ENCODE measurements at places on chromosomes 5 and 9. TPM values are rescaled to one million over a fixed set of nuclear protein-coding genes. Genes with fewer than 3 reads are reported as not detected.

DNA sequence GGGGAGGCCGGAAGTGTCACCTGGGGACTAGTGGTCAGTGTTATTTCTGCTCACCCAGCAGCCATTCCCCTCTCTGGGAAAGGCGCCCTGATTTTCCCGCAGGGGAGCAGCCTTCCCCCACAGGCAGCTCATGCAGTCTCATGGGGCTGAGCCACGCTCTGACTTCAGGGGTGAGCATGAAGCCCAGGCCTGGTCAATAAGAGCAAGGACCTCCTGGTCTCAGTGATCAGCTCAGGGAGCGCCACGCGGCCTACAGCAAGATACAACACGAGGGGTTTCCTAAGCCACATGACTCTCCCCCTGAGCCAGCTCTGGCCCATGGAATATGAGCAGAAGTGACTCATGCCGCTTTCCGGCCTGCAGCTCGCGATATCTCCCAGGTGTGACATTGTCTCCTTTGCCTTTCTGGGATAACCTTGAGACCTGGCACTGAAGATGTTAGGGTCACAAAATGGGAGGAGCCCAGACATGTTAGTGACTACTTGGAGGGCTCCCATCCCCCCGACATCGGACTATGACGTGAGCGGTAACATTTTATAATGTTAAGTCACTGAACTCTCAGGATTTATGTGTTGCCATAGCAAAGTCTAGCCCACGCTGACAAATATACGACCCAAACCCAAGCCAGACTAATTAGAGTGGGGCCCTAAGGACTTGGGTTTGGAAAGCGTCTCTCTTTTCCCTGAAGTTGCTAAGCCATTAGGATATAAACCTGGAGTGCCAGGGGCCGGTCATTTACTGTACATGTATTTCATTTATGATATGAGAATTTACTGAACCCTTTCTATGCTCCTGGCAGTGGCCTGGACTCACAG lies 46.5 kb upstream of the GFPT2 start:
- DNase-seq, result no peak

DNA sequence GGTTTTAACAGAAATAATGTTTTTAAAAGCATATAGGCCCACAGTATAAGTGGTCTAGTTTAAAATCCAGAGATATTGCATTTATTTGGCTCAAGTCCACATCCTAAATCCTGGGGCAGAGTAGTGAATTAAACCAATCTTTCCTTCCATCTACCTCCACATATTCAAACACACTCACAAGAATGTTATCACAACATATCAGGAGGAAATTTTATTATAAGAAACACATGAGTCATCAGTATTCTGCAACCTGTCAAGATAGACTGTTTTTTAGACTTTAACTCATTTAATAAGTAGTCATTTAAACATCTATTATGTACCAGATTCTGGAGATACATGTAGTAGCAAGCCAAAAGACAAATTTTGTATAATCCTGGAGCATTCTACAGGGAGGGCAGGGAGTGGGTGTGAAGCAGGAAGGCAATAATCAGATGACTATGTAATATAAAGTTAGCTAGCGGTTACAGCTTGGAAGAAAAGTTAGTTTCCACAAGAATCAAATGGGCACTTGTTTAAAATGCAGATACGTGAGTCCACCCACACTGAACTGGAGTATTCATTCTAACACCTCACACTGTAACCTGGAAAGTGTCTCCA lies 187.3 kb upstream of the PIK3R1 start:
- no peak for DNase-seq

DNA sequence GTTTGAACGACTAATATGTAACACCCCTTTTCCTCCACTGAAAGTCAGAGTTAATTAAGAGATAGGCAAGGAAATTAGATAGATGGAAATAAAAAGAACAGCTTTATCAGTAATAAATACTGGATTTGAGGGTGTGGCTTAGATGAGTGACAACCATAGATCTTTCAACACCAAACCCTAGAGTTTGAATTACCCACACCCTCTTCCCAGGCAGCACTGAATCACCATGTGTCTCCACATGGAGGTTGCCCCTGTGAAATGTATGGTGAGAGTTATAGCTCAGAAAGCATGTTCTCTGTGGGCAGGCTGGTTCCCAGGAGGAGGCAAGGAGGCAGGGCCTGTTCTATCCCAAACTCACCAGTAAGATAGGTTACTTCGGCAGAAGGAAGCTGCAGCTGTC lies 69.7 kb downstream of the TMEM174 start:
- no peak for DNase-seq

GRCh38 chr5:160044391-160044804 lies 35.5 kb downstream of the TTC1 start:
- DNase-seq, result no peak

DNA sequence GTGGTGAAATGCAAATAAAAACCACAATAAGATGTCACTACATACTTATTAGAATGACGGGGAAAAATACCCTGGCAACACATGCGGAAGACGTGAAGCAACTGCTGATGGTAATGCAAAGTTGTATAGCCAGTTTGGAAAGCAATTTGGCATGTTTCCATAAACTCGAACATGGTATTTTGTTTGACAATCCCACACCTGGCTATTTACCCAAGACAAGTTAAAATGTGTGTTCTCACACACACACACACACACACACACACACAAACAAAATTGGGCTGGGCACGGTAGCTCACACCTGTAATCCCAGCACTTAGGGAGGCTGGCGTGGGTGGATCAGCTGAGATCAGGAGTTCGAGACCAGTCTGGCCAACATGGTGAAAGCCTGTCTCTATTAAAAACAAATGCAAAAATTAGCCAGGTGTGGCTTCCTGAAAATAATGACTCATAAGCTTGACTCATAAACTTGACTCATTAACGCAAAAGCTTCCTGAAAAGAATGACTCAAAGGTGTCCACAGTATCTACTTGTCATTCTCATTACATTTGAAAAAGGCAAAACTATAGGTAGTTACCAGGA lies 456.5 kb downstream of the CDH18 start:
- DNase-seq, result no peak

- DNase-seq, result no peak
Observed at GRCh38 chr5:59198365-59198764, 615.5 kb downstream of the RAB3C start.

NTNG2 gene
- 0.84 TPM for polyA plus RNA-seq

TEK gene
- 4.9 TPM for polyA plus RNA-seq

Measured in IMR-90 (cell line).